Foreskin fibroblast (primary cell): ENCODE measurements at places on chromosomes 12 and 14.

DNA sequence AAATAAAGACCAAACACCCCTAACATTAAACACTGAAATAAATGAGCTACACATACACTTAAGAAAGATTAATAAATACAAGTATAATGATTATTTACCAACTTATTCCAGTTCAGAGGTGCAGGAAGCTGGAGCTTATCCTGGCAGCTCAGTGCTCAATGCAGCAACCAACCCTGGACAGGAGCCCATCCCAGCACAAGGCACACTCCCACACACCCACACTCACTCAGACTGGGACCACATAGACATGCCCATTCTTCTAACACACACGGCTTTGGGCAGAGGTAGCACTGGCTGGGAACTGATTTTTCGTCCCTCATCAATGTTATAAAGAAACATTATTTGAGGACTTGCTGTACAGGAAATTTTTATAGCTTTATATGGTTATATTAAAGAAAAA, 797.4 kb downstream of the RPS29 start:
- DNase-seq: no peak

DNA sequence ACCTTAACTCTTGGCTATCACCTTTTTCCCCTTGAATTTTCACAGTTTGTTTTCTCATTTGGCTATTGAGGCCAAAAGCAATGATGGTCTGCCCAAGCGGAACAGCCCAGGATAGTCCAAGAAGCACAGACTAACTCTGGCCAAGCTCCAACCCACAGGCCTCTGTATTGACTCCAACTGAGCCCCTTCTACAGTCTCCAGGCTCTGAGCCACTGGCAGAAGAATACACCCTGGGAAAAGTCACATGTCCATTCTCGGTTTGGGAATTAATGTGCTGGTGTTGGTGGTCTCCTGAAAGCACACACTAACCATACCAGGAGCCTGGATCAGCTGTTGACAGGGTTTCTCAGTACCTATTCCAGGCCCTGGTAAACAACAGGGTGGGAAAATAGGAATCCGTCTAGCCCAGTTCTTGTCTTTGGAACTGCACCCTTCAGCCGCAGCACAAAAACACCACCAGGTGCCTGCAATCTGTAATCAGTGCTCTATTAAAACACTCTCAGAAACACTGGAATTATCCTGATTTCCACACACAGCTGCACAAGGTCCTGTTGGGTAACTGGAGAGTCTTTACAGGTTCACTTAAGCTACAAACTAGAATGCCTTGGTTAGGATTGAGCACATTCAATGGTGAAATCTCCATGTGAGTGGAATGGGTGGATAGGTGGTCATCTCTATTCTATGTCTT, 63.6 kb downstream of the STXBP6 start:
- no peak for DNase-seq

DNA sequence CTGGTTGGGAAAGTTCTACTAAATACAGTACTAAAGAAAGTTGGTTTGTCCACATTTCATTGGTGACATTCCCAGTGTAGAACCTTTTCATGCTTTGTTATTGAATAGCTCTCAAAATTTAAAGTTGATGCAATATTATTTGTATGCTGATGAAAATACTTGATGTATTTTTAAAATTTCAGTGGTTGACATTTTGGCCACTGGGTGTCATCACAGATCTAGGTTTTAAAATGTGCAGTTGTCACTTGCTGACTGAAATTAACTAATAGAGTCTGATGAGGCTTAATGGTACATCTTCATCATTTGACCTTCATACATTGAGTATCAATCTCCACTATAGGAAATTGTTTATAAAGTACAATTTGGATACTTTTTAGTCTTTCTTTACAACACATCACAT, 37.1 kb downstream of the CMAS start:
- DNase-seq: no peak

- no peak for DNase-seq
Measured at GRCh38 chr12:3328571-3328970, 162.4 kb upstream of the PRMT8 start.

- no peak for DNase-seq
Measured at GRCh38 chr12:131189781-131190180, 236.1 kb downstream of the ADGRD1 start.

- DNase-seq: no peak
Measured at GRCh38 chr14:57578801-57579200, 85.1 kb upstream of the CCDC198 start.
